Cortex of kidney (tissue), 1 donor: ENCODE measurements at places on chromosomes 4 and X.

GRCh38 chrX:70030301-70030767, 19.4 kb downstream of the AWAT2 start:
- no peak for DNase-seq

DNA sequence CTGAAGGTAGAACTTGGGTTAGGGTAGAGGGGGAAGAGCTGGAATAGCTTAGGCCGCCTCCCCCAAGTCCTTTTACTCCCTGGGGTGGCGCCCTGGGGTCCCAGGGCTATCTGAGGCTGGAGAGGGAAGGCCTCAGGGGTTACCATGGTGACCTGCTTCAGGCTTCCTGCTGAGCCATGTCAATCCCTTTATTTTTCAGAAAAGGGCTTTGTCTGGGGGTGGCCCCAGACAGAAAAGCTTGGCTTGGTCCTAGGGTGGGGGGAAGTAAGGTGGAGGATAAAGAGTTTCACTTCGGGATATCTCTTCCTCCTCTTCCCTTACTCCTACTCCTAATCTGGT, 6.3 kb downstream of the EFNB1 start:
- DNase-seq, result no peak

GRCh38 chr4:16931339-16932305, 33.2 kb upstream of the LDB2 start:
- DNase-seq, result no peak

DNA sequence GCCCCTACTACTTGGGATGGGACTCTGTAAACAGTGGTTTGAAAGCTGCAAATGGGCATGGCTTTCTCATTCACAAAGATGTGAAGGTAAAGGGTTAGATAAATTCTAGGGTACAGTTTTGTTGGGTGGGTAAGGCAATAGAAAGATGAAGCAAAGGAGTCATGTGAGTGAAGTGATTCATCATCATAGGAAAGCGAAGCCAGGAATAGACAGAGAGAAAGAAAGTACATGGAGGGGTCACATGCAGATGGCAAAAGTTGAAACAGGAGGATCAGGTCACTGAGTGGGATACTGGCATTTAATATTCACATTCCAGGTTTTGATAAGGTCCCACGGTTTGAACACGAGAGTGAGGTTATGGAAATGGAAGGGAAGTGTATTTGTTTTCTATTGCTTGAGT, 8.2 kb upstream of the ABCG2 start:
- no peak for DNase-seq

DNA sequence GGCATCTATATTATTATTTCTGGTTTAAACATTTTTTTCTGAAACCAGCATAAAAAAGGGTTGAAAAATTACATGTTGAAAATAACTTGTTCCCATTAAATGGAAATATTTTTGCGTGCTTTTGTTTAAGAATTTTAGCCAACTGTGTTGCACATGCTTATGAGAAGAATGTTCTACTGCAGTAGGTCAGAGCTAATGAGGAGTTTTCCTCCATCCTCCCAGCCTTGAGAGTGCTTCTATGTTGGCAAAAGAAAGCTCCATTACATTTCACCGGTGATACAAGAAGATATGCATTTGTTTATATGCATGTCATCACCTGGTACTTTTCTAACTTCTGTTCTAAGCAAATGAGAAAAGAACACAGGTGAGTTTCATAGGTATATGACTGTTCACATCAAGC, 13.6 kb upstream of the TDO2 start:
- DNase-seq, result no peak

GRCh38 chr4:182715548-182715947, 201.6 kb downstream of the DCTD start:
- no peak for DNase-seq

- DNase-seq, result no peak
These were observed 5.8 kb upstream of the CCNG2 start for GRCh38 chr4:77151241-77151640.

- DNase-seq, result no peak
These were observed 41.8 kb downstream of the FNIP2 start for GRCh38 chr4:158810487-158811215.

- DNase-seq, result no peak
These were observed 5.0 kb downstream of the CENPU start for GRCh38 chr4:184728858-184729257.

DNA sequence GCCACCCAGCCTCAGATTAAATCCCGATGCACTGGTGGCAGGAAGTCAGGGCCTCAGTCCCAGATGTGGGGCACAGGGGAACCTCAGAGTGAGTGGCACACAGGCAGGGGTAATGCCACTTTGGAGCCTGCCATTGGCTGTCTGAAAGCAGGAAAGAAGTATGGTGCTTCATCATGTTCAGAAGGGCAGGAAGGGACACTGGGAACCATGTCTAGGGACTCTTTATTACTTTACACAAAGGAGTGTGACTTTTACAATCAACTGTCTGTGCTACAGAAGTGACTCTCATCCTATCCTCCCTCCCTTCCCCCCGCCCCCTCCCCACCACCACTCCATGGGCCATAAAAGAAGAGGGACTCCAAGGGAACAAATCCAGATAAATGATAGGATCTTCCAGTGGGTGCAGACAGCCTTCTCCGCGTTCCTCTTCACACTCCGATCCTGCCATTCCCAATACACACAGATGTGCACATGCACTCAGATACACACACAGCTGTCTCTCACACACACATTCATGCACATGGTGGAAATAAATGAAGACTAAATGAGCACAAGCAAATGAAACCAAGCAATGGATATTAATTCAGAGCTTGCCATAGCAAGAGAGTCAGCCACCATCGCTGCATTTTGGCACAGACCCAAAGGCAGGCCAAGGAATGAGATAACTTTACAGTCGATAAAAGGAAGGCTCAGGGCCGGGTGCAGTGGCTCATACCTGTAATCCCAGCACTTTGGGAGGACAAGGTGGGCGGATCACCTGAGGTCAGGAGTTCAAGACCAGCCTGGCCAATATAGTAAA, 2.5 kb upstream of the TMEM154 start:
- no peak for DNase-seq

DNA sequence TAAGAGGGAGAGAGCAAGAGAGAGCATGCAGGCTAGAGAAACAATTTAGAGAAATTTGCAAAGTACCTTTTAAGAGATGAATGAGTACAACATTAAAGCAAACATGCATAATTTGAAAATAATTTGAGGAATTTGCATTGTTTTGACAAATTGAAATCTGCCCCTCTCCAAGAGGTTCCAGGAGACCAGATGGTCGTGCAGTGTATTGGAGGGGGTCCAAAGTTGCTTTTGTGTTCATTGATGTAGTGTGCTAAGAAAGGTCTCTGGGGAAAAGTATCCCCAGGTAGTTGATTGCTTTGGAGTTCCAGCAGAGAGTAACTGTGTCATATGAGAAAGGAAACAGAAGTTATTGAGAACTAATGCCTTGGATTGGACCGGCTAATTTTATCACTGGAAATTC, 635.0 kb upstream of the TENM3 start:
- DNase-seq, result no peak

DNA sequence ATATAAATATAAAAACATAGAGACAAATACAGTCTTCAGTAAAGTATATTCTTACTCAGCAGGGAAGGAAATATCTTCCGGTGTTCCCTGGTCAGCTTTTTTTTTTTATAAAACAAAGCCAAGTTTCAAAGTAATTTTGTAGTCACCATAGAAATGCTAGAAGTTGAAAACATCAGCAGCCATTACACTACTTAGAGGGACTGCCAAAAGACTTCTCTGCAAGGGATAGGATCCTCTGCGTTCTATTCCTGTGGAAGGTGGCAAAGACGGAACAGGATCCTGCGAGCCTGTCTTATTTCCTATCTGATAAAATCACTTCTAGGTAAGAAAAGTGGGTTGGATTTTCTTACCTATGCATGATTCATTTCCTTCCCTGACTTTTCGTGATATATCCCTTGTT, 19.4 kb downstream of the CLDN22 start:
- no peak for DNase-seq
